Globus pallidus (tissue), 1 donor: ENCODE measurements at places on chromosomes 4 and X.
A peak's percentile ranks its signal among the peaks of the same experiment; 100 is the strongest.

DNA sequence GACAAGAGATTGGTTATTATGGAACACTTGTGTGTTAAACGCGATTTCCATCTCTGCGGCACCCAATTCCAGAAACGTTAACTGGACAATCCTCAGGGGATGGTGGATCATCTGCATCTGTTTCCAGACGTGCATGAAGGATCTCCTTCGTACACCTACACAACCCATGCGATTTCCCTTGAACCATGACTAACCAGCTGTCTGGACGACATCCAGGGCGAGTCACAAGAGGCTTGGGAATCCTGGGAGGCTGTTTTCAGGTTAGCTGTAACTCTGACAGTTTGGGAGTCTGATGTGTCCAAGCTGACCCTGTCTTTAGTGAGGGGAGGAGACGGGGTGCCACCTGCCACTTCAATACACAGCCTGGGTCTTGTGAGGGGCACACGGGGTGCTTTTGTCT, 84.5 kb downstream of the GATB start:
- no peak for DNase-seq

DNA sequence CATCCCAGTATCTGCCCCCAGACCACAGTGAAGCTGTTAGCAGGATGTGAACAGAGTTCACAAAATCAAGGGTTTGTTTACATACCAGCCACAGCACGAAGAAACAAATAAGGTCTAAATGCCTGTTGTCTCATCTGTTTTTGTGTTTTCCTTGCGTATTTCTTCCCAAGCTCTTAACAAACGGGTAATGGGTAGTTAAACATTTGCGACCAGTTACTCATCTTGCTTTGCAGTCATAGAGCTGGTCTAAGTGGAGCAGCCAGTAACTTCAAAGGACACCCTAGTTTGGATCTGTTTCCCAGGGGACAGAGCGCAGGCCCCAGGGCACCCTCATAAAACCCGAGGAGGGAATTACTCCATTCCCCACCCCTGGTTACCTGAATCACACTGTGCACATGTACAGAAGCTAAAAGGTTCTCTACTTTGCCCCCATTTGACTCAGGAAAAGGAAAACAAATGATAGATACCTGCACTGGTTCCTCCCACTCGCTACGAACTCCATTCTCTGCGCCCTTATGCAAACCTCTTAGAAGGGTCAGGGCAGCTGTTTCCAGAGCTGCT, 68.8 kb downstream of the MAML3 start:
- DNase-seq = no peak

GRCh38 chr4:108080747-108081146, 88.0 kb downstream of the LEF1 start:
- no peak for DNase-seq

GRCh38 chrX:23930894-23931604, 23.2 kb downstream of the CXorf58 start:
- DNase-seq = no peak

GRCh38 chr4:5409237-5409636, 299.1 kb downstream of the EVC2 start:
- no peak for DNase-seq

DNA sequence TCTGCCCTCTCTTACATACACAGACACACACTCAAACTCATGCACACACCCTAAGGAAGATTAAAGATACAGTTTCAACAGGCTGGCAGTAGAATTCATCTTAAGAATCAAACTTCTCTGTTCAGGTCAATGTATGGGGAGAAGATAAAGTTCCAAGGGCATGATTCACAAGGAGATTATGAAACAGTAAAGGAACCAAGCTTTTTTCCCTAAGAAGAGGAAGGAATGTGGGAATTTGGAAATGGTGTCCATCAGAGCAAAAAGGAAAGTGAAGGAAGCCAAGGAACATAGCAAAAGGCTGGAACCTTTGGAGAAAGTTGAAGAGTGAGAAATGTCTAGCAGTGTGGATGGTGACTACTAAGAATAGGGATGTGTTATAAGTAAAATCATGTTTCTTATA, 191.0 kb upstream of the NPY2R start:
- no peak for DNase-seq

DNA sequence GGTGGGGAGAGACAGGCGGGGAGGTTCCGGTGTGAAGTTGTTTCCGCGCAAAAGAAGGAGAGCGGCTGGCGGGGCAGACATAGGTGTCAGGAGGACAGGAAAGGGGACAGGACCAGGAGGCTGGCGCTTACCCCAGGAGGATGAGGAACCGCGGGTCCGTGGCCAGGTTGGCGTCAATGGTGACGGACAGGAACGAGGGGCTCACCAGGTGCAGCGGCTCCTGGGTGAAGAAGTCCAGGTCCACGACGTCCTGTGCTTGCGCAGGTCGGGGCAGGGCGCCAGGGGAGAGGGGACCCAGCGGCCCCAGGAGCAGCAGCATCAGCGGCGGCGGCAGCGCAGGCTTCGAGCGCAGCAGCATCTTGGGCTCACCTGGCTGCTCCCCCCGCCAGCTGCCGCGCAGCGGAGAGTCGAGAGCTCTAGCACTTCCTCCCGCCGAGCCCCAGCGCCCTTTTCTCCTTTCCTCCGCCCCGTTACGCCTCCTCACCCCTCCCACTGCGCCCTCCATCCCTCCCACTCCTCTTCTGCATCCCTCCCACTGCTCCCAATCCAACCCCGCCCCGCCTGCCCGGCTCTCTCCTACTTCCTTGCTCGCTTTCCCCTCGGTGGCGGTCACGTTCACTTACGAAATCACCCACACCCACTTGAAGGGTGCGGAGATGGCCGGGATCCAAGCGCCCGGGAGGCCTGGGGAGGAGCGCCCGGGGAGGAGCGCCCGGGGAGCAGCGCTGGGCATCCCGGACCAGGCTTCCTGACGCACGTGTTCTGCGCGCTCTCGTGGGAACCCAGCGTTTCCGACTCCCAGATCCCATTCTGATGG, at the start of gene HPSE:
Gene HPSE (minus strand): TSS at position 424 of the 817 bp plus-strand sequence. CDS start 66 bp downstream, at position 358.
- DNase-seq = peak; percentile 22

GRCh38 chr4:114057746-114058145, 78.3 kb upstream of the ARSJ start:
- DNase-seq = no peak

DNA sequence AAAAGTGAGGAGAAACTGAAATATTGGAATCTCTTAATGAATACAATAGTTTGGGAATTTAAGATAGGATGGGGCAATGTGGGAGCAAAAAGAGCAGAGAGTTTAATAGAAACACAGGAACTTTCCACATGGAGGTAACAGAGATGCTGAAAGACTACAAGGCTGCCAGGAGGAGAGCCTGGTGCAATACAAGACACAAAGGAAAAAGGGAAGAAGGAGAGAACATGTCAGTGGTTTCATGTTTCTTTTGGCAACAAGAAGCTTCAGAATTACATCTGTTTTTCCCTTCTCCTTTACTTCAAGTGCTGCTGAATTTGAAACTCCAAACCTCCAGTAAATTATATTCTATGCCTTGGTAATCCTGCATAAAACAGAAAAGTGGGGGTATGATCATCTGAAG, 474.3 kb downstream of the FAT4 start:
- no peak for DNase-seq

GRCh38 chr4:56764775-56765174, 56.7 kb downstream of the SPINK2 start:
- no peak for DNase-seq

- DNase-seq = no peak
These were observed 34.3 kb downstream of the NYX start for GRCh38 chrX:41481264-41482109.
